ENCODE measurements at places on chromosomes 6 and 20.

GRCh38 chr20:41424546-41424945, 57.9 kb upstream of the EMILIN3 start:
- DNase-seq = no peak

- DNase-seq = no peak
Observed at GRCh38 chr20:39835130-39835842, 853.8 kb downstream of the MAFB start.

- no peak for DNase-seq
Observed at GRCh38 chr20:16441546-16442164, 131.6 kb downstream of the KIF16B start.

DNA sequence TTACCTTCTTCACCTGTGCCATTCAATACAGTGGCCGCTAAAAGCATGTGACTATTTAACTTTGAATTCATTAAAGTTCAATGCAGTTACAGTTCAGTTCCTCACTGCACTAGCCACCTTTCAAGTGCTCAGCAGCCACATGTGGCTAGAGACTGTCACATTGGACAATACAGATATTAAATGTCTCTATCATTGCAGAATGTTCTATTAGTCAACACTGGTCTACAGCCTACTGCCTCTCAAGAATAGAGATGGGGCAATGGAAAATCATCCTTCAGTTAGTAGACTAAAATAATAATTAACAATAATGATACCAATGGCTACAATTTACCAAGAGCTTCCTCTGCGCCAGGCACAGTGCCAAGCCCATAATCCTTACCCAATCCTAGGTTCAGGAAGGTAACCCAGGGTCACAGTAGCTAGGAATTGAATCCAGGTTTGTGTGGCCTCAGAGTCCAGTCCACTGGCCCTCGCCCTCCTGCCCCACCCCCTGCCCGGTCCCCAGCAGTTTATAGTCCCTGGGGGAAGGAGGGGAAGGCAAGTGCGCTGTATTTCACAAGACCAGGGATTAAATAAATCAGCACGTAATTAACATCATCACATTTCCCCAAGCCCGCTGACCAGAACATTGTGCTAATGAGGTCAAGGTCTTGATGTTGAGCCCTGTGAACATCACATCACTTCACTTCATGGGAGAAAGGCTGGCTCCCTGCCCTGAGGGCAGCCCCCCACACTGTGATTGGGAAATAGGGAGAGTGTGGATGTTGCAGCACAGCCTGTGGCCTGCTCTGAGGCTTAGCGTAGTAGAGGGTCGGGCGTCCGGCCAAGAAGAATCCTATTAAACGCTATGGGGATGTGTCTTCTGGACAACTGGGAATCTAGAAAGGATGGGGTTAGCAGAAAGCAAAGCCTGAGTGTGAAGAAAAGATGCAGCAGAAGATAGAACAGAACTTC, 147.2 kb downstream of the VEGFA start:
- DNase-seq = no peak

DNA sequence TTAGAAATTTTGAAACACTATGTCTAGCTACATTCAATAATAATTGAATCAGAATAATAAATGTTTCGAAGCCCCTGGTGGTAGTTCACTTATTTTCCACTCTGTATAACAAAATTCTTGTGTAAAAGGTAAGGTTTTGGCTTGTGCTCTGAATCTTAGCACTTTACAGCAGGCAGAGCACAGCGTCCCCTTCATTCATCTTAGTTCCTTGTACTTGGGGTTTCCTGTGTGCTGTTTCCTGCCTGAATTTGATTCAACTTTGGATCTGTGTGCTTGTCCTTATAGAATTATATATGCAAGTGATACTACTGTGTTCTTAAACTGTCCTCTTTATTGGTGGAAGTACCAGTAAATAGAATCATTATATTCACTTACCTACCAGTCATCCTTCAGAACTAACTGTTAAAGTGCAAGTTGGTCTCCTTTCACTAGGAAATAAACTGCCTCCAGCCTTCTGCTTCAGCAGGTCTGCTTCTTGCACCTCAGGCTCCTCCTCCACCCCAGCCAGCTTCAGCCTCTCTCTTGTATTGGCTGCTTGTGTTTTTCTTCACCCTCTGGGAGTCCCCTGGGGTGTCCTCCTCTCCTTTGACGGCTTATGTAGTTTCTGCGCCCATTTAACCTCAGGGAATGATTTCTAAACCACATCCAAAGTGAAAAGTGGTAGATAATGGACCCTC, 28.8 kb upstream of the TULP4 start:
- no peak for DNase-seq

DNA sequence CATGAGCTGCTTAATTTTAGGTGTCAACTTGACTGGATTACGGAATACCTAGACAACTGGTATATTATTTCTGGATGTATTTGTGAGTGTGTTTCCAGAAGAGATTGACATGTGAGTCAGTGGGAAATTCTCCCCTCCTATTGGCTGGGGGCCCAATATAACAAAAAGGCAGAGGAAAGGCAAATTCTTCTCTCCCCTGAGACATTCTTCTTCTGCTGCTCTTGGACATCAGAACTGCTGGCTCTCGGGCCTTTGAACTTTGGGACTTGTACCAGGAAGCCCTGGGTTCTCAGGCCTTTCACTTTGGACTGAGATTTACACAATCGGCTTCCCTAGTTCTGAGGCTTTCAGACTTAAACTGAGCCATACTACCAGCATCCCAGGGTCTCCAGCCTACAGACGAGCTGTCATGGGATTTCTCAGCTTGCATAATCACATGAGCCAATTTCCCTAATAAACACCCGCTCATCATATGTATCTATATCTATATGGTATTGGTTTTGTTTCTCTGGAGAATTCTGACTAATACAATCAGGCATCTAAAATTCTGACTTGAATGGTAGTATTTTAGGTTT, 7.6 kb upstream of the BTN3A3 start:
- no peak for DNase-seq

DNA sequence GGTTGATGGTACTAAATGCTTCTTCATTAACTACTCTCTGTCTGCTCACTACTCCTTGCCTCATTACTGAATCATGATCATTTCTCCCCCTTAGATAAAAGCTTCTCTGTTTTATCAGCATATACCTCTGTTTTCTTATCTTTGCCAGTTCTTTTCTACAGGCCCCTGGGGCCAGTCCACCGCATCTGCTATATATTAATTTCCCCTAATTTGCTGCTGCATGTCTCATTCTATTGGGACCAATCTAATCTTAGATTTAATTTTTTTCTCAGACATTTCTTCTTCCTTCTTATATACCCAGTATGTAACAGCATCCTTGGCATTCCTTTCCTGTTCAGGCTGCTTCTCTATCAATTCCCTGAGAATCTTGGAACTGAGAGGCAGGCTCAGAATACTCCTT, 51.2 kb downstream of the GRIK2 start:
- no peak for DNase-seq

DNA sequence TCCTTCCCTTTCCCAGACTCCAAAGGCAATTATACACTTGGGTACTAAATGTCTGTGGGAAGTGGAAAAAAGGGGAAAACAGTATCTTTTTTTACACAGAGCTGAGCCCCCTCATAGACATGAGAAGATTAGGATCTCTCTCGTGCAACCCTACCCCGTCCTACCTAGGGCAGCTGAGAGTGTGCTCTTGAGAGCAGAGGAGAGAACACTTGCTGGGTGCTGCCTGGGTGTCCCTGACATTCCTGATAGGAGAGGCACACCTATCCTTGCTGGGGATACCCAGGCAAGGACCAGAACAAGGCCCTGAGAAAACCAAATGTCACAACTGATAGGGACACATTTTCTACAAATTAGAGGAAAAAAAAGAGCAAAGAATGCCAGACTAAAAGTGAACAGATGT, 81.2 kb downstream of the PREP start:
- DNase-seq = no peak

DNA sequence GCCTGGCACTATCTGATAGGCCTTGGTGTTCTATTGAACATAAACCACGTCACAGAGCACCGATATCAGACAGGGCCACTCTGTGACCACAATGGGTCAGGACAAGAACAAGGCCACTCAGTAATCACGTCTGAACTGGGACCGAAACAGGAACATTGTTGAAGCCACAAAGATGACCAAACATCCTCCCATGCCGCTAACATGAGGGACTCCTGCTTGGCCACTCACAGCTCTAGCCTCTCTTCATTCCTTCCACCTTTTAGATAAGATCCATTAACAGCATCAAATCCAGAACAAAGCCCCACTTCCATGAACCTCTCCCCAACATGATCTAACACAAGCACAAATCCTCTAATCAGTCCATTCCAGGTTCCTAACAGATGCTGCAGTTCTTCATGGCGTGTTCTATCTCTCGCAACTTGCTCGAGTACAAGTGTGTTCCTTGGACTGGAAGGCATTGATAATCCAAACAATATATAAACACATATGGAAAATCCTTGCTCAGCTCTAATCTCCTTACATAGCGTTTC, 7.4 kb downstream of the SIRT5 start:
- DNase-seq = no peak

- DNase-seq = no peak
Observed at GRCh38 chr6:2133716-2134310, 111.6 kb downstream of the GMDS start.

DNA sequence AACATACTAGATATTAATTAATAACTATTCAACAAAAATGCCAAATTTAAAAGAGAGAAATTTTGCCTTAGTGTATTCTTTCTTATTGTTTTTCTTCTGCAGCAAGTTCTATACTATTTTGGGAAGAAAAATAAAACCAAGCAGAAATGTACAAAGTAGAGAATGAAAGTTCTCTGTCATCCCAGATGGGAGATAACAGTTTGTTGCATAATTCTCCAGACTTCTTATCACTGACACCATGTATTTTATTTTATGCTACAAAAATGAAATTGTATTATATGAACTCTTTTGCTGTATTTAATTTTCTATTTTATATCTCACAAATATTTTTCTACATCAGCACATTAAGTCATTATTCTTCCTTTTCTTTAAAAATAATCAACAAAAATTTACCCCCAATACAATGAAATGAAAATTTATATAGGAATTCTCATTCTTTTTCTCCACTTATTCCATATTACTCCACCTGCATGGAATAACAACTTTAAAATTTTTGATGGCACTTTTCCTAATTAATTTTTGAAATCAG, 18.2 kb downstream of the TMEM244 start:
- DNase-seq = no peak

DNA sequence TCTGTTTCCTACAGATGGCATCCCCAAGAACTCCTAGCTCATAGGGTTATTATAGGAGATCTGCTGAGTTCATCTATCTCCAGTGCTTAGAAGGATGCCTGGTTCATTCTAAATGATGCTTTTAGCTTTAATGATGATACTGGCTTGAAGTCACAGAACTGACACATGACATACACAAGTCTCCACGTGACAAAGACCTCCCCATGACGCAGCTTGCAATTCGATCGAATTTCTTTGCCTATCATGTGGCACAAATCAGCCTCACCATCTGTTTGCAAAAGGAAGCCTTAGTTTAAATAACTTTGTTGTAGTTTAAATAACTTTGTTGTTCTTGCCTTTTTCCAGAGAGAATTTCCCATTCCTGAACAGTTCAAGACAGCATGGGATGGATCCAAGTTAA, 44.1 kb upstream of the FAM8A1 start:
- DNase-seq = no peak

- no peak for DNase-seq
Observed at GRCh38 chr6:149478631-149479314, 6.0 kb downstream of the ZC3H12D start.

- DNase-seq = no peak
Observed at GRCh38 chr6:34138191-34138590, 7.7 kb downstream of the GRM4 start.

DNA sequence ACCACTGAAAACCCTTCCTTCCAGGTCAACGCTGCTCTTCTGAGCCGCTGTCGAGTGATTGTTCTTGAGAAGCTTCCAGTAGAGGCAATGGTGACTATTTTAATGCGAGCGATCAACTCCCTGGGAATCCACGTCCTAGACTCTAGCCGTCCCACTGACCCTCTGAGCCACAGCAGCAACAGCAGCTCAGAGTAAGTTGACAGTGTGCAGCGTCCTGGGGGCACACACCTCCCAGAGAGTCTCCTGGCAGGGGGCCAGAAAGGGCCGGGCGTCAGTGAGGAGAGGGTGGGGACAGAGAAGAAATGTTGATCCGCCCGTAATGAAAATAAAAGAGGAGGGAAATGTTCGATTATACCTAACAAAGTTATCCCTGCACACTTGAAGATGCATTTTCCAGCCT, 5.0 kb downstream of the WRNIP1 start:
- no peak for DNase-seq
